ENCODE measurements at places on chromosomes 4 and X.

GRCh38 chr4:68617003-68617698, 41.0 kb upstream of the UGT2B17 start:
- no peak for DNase-seq

DNA sequence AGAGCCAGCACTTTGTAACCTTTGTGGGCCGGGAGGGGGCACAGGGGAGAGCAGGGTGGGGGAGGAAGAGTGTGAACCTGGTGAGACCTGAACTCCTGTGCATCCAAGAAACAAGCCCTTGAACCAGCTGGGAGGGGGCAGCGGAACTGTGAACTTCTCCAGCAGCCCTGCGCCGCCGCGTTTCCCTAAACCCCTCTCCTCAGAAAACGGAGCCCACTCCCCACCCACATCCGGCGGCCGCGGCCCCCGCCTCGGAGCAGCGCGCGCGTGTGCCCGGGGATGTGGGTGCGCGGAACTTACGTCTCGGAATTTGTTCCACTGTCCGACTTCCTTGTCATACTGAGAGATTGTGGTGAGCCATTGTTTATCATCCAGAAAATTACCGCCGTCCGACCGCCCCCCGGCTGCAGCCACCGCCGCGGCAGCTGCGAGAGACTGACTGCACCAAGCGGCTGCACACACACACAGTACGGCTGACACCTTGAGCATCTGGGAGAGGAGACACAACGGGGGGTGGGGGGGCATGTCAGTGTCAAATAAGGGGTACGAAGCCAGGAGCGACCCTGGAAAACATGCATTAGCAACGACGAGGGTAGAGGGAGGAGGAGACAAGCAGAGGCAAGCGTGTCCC, 494 bp downstream of the SPOCK3 start:
- DNase-seq: no peak

DNA sequence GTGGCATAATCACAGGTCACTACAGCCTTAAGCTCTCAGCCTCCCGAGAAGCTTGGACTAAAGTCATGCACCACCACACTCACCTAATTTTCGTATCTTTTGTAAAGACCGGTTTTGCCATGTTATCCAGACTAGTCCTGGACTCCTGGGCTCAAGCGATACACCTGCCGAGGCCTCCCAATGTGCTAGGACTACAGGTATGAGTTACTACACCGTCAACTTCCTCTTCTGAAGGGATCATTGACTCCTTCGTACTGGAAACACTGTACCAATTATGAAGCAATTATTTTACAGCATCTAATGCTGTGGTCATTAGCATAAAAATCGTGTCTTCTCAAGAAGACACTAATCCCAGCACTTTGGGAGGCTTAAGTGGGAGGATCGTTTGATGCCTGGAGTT, 35.2 kb downstream of the PDS5A start:
- DNase-seq: no peak

GRCh38 chr4:8641256-8641655, 48.7 kb downstream of the CPZ start:
- DNase-seq: no peak

- peak; percentile 80 for DNase-seq
Measured at GRCh38 chr4:88027611-88028608, 20.5 kb downstream of the PKD2 start.

DNA sequence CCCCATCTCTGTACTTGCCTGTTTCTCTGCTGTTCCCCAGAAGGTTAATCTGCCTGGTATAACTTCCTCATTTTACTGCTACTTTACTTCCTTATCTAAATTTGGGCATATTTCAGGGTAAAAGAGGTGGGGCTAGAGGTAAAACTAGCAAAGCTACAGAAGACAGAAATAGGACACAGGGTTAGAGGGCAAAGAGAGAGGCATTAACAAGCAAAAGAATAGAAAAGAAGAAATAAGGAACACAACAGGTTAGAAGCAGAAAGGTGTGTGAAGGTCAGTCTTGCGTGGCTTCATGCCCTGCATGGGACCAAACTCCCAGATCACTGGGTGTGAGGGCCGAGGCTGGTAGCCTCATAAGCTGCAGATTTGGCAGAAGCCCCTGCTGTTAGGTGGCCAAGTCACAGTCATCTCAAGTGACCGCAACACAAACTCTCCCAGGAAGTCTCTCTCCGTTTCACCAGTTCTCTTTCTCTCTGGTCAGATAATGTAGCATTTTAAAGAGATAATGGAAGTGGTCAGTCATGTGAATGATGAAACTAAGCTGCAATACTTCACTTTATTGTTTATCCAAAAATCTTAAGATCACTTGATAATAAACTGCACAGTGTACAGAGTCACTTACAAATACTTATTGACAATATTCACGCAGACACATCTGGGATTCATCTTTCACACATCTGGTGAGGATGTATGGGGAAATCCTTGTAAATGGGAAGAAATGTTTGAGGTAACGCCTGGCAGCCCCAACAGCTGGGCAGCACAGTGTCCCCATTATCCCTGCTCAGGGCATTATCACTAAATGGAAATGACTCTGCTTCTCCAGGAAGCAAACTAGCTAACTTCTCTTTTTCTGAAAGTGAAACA, 16.4 kb downstream of the TMEM154 start:
- DNase-seq: no peak

DNA sequence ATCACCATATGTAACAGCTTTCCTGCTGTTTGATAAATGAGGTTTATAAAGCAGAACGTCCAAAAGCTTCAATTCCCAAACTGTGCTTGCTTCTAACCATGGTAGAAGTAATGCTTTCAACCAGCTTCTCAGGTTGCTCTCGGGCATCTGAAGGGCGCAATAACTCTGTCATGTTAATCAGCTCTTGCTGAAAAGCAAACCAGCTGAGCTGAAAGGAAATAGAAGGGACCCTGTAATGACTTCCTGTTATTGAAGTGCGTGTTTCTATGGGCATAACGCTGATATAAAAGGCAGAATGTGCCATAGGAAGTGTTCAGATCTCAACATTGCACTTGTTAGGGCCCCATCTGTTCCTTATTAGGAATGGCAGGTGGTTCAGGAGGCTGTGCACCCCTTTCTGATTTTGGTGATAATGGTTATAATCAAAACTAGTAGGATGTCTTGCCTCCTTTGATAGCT, 21.2 kb downstream of the HERC3 start:
- DNase-seq: no peak

DNA sequence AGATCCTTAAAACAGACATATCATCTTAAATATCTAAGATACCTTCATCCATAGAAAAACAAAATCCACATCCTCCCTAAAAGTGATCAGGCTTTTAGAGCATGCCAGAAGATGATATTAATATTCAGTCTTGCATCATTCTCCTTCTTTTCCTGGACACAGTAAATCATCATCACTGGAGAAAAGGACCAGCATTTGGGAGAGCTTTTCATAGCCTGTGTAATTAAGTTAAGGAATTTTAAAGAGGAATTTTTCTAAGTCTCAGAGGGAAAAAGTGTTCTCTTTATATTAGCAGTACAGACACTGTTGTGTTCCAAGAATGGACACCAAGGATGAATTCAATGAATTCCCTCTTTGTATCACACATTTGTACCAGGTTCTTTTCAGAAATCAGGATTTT, 696 bp downstream of the SCRG1 start:
- no peak for DNase-seq

- DNase-seq: no peak
Measured at GRCh38 chrX:115694028-115694427, 133.1 kb downstream of the PLS3 start.

DNA sequence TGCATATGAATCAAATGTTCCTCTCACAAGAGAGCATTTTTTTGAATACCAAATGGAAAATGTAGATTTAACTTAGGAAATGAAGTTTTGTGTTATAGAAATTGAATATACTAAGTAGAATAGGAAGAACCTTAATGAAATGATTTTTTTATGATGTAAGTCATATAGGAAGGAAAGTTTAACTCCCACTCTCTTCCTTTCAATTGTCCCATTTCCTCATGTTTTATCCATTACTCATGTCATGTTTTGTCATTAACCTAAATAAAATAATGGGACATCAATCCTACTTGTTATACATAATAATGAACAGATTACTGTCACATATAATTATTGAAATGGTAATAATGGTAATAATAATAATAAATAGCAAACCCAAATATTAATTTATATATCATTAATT, 22.7 kb upstream of the SRD5A3 start:
- no peak for DNase-seq

- DNase-seq: no peak
Measured at GRCh38 chrX:7146020-7146702, 1.4 kb upstream of the STS start.

DNA sequence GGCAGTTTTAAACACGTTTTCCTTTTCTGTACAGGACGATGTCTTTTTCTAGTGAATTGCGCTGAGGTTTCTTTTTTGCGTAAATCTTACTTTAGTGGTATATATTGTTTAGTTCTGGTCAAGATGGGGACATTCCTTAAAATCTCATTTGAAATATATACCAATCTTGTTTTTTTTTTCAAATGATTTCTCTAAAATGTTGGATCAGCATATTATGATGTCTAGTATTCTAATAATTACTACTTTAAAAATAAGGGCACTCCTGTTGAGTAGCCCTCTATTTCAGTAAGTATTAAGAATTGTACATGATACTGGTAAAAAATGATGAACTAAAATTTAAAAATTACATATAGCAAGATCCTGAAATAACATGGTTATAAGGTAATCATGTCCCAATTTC, 224.1 kb upstream of the ARHGAP24 start:
- no peak for DNase-seq

Measured in amniotic stem cell (primary cell).